Aorta (tissue), 5 donors: ENCODE measurements at places on chromosomes 13 and 19. TPM values are rescaled to one million over a fixed set of nuclear protein-coding genes. Genes with fewer than 3 reads are reported as not detected.
A peak's percentile ranks its signal among the peaks of the same experiment; 100 is the strongest.

GRCh38 chr13:44778761-44779484 is 202.8 kb upstream of the TSC22D1 start:
- no peak for DNase-seq
- H3K4me3 ChIP-seq = no peak overlapping the region
- no peaks in the 10 kb centered on the region for H3K4me1 ChIP-seq

- no peaks in the 10 kb centered on the region for H3K4me1 ChIP-seq
- H3K4me3 ChIP-seq = no peak overlapping the region
- no peaks in the 10 kb centered on the region for H3K27me3 ChIP-seq
- no peaks in the 10 kb centered on the region for H3K36me3 ChIP-seq
- H3K27ac ChIP-seq = no peak overlapping the region
- no peak for DNase-seq
These were observed 5.2 kb upstream of the OPA3 start for GRCh38 chr19:45589768-45590167.

GRCh38 chr19:1407528-1408299 is at the start of gene DAZAP1:
DAZAP1 (plus strand) TSS chr19:1407586; CDS start chr19:1407774, 188 bp downstream.
- H3K36me3 ChIP-seq = no peaks in the 10 kb centered on the region
- peak; percentile 70 for DNase-seq
- no peaks in the 10 kb centered on the region for H3K27me3 ChIP-seq

DNA sequence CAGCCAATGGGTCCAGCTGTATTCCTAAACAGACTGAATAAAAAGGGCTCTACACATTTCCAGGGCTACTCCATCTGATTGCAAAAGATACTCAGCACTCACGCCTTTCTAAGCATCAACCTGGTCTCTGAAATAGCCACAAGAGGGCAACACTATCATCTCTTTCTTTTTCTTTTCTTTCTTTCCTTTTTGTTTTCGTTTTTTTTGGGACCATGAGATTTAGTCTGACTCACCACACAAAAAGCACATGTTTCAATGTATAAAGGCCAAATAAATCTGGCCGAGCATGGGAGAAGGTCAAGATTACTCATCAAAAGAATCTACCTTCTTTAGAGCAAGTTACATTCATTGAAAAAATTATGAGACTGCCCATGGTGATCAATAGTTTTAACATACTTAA is 805.6 kb upstream of the ARGLU1 start:
- no peak overlapping the region for H3K4me3 ChIP-seq
- H3K36me3 ChIP-seq = no peaks in the 10 kb centered on the region
- no peak for DNase-seq
- H3K4me1 ChIP-seq = no peaks in the 10 kb centered on the region

DNA sequence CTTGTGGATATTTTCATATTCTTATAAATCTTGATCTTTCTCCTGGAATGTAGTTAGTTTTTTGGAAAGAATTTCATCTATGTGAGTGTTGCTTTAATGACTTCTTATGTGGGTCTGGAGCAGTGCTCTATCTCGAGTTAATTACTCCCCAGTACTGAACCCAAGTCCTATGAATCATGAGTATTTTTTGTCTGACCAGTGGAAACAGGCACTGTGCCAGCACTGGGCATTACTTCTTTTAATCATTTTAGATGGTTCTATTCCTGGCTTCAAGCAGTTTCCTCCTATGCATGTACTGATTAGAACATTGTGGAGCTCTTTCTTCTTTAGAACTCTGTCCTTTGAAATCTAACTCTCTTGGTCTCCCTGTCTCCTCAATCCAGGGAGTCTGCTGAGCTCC is 466.3 kb downstream of the PCDH17 start:
- DNase-seq = no peak
- no peaks in the 10 kb centered on the region for H3K27me3 ChIP-seq
- H3K36me3 ChIP-seq = no peaks in the 10 kb centered on the region
- no peaks in the 10 kb centered on the region for H3K4me1 ChIP-seq
- H3K27ac ChIP-seq = no peak overlapping the region

DNA sequence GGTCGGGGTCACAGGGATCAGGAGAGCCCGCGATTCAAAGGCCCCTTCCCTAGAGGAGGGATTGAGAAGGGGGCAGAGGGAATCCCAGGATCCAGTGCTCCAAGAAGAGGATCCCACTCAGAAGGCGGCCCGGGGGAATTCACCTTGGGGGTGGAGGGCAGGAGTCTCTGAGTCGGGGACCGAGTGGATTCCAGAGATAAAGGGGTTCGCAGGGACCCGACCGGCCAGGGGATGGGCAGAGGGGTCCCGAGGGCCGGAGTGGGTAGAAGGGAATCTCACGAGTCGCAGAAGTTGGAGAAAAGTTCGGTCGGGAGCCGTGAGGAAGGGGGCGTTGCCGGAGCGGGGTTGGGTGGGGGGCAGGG is 261 bp downstream of the PRKD2 start:
- no peak overlapping the region for H3K27ac ChIP-seq
- no peaks in the 10 kb centered on the region for H3K27me3 ChIP-seq
- DNase-seq = no peak
- H3K4me3 ChIP-seq = peak overlapping the region; percentile 89
- H3K4me1 ChIP-seq = no peaks in the 10 kb centered on the region

DNA sequence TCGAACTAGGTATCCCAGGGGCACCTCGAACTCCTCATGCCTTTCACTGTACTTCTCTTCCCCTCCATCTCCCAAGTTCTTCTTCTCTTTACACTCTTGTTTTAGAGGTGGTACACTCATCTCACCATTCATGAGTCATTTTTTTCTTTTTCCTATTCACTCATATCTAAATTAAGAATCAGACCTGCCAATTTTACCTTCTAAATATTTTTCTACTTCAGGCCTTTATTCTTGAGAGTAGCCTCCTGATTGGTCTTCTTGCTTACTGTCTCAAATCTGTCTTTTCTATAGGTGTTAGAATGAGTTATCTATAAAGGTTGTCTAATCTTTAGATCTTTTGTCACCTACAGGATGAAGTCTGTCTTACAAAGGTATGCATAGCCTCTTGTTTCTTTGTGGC is 20.7 kb downstream of the TDRD3 start:
- DNase-seq = no peak
- no peak overlapping the region for H3K4me3 ChIP-seq
- peaks cover 2% of the 10 kb centered on the region for H3K4me1 ChIP-seq
- no peaks in the 10 kb centered on the region for H3K36me3 ChIP-seq

DNA sequence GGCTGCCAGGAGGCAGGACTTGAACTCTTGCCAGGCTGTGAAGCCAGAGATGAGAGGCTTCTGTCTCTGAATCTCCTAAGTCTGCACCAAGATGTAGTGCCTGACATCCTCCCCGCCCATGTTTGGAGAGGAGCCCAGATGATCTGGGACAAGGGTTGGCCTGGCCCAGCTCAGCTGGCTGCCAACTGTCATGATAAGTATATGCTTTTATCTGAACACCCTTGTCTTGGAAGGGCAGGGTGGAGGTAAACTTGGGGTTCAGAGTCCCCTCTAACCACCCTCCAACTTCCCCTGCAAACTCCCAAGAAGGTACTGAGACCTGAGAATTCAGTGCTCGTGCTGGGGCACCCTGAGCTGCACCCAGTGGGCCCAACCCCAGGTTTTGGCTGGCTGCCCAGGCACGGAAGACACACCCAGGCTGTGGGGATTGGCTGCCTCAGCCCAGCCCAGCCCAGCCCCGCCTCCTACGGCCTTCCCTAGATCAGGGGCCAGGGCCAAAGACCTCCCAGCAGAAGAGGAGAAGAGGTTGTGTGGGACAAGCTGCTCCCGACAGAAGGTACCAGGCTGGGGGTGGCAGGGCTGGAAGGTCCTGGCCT is at the start of gene CYP4F12:
TSS of gene CYP4F12 (plus strand) at position 508 of the 596 bp plus-strand sequence. CDS start 443 bp downstream, outside the sequence.
- DNase-seq = peak; percentile 91
- no peaks in the 10 kb centered on the region for H3K4me1 ChIP-seq
- no peak within 1 kb of the TSS for H3K27ac ChIP-seq

GRCh38 chr13:34207872-34208271 is 389.9 kb downstream of the RFC3 start:
- peaks cover 2% of the 10 kb centered on the region for H3K4me1 ChIP-seq
- no peak for DNase-seq
- no peaks in the 10 kb centered on the region for H3K27me3 ChIP-seq
- H3K36me3 ChIP-seq = no peaks in the 10 kb centered on the region

DNA sequence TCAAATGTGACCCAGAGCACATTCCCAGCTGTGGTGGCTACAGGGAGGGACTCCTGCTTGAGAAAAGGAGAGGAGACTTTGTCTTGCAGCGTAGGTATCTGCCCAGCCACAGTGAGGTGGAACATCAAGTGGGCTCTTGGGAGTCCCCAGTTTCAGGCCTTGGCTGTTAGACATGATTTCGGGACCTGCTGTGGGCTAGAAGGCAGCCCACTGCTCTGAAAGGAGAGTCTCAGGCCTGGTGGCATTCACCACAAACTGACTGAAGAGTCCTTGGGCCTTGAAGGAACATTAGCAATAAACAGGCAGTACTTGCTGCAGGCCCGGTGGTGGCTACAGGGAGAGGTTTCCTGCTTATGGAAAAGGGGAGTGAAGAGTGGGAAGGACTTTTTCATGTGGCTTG is 61.8 kb upstream of the TEX29 start:
- H3K4me3 ChIP-seq = no peak overlapping the region
- no peaks in the 10 kb centered on the region for H3K4me1 ChIP-seq
- H3K36me3 ChIP-seq = peaks cover 3% of the 10 kb centered on the region
- H3K27ac ChIP-seq = no peak overlapping the region

DNA sequence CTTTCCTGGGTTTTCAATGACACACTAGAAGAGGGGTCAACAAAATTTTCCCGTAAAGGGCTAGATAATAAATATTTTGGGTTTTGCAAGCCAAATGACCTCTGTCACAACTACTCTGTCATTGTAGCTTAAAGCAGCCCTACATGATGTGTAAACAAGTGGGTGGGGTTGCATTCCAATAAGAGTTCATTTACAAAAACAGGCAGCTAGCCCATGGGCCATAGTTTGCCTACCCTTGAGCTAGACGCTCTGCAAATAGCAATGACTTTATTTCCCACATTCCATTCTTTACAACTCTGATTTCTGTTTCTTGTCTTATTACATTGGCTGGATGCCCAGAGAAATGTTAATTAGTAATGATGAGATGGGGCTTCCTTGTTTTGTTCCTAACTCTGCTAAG is 76.0 kb downstream of the ZNF557 start:
- no peaks in the 10 kb centered on the region for H3K4me1 ChIP-seq
- H3K27me3 ChIP-seq = no peaks in the 10 kb centered on the region
- DNase-seq = no peak
- H3K27ac ChIP-seq = no peak overlapping the region
- peaks cover 7% of the 10 kb centered on the region for H3K36me3 ChIP-seq
- H3K4me3 ChIP-seq = no peak overlapping the region

DNA sequence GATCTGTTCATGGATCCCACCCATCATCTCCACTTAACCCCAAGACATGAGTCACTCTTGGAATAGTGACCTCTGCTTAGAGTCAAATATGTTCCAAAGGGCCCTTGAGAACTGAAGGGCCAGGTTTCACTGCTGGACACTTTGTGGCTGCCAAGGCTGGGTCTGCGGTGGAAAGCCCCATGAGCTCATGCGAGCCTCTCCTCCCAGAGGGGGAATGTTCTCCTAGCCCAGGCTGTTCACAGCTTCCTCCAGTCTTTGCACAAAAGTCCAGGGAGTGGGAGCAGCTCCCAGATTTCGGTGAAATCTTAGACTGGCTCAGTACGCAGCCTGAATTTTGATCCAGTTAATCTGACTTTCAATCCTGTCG is 732 bp upstream of the DCLK1 start:
- no peak overlapping the region for H3K4me3 ChIP-seq
- H3K4me1 ChIP-seq = no peaks in the 10 kb centered on the region
- peak; percentile 87 for DNase-seq
- H3K27ac ChIP-seq = no peak overlapping the region

GRCh38 chr13:113835461-113836270 is 28.2 kb downstream of the GAS6 start:
- no peak overlapping the region for H3K27ac ChIP-seq
- H3K4me3 ChIP-seq = no peak overlapping the region
- no peaks in the 10 kb centered on the region for H3K27me3 ChIP-seq
- H3K4me1 ChIP-seq = no peaks in the 10 kb centered on the region

DNA sequence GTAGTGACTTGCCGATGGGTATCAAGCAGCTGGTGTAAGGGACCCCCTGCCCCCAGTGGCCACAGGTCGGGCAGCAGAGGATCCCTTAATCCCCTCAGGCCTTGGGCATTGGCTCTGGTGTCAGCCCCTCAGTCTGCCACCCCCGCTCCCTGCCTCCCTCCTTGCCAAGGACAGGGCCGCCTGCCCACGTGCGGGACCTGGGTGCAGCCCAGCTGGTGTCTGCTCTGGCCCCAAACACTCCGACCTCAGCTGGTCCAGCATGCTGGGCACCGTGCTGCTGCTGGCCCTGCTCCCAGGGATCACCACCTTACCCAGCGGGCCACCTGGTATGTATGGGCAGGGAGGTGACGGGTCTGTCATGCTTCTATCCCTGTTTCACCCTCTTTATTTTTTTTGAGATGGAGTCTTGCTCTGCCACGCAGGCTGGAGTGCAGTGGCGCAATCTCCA is at the start of gene TGFBR3L:
TSS of gene TGFBR3L (plus strand) at position 233 of the 448 bp plus-strand sequence.
- H3K36me3 ChIP-seq = peaks cover 12% of the 10 kb centered on the region
- no peak for DNase-seq
- H3K4me3 ChIP-seq = no peak within 1 kb of the TSS
- no peak within 1 kb of the TSS for H3K27ac ChIP-seq

The ATP5F1D gene
- total RNA-seq = 92.8 TPM

The CYP4F2 gene
- not detected for total RNA-seq

The ZNF805 gene
- total RNA-seq = 19.0 TPM

The GDF15 gene
- total RNA-seq = 9.8 TPM

The B3GNT8 gene
- total RNA-seq = 3.2 TPM

The SHD gene
- not detected for total RNA-seq

The ZSCAN1 gene
- not detected for total RNA-seq
